ENCODE measurements at places on chromosomes 6 and 20.

GRCh38 chr6:15266423-15266996 lies 20.6 kb downstream of the JARID2 start:
- no peaks in the 10 kb centered on the region for H3K27me3 ChIP-seq
- H3K4me1 ChIP-seq = peaks cover 3% of the 10 kb centered on the region
- peaks cover 2% of the 10 kb centered on the region for H3K36me3 ChIP-seq
- no peak overlapping the region for H3K4me3 ChIP-seq
- peak; percentile 57 for DNase-seq

DNA sequence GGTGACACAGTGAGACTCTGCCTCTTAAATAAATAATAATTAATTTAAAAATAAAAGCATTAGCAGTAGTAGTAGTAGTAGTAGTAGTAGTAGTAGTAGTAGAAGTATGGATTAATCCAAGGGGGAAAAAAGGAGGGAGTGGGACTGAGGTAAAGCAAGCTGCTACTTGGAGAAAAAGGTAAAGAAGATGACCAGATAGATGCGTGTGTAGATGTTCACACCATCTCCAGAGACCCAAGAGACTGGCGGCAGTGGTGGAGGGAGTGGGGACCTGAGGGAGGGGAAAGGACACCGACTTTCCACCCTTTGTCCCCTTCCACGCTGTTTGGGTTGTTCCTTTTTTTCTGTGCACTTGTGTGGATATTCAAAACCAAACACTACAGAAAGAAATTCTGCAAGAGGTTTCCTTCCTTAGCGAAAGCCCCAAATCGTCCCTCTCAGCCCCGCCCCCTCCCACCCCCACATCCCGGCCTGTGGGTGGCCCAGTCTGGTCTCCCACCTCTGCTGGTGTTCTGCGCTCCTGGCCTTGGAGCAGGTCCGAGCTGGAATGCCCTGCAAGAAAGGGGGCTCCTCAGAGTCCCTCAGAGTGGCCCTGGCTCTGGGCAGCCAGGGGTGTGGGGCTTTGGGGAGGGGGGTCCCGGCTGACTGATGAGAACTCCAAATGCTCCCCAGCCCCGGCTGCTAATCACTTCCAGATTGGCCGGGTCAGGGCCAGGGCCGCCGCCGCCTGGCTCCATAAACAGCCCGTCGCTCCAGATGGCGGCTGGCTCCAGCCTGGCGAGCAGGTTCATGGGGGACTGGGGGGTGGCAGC lies 60.2 kb downstream of the UBE2V1 start:
- H3K27ac ChIP-seq = no peak overlapping the region
- DNase-seq = no peak
- H3K4me3 ChIP-seq = no peak overlapping the region
- H3K27me3 ChIP-seq = no peaks in the 10 kb centered on the region
- peaks cover 38% of the 10 kb centered on the region for H3K4me1 ChIP-seq

DNA sequence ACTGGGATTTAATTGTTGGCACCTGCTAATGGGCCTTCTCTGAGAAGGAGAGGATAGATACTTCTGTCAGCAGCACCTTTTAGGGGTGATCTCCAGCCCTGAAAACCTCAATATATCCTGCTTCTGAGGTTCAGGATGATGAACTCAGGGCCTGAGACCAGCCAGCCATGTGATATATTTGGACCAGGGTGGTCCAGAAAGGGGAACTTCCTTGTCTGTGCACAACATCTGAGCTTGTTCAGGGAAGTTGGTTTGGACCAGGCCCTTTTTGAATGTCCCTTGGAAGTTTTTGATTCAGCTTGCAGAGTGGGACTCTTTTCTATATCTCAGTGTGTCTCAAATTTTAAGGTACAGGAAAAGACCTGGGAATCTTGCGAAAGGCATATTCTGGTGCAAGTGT lies 85.8 kb downstream of the GFRA4 start:
- H3K4me1 ChIP-seq = no peaks in the 10 kb centered on the region
- no peaks in the 10 kb centered on the region for H3K27me3 ChIP-seq
- peaks cover 10% of the 10 kb centered on the region for H3K36me3 ChIP-seq
- H3K27ac ChIP-seq = no peak overlapping the region

DNA sequence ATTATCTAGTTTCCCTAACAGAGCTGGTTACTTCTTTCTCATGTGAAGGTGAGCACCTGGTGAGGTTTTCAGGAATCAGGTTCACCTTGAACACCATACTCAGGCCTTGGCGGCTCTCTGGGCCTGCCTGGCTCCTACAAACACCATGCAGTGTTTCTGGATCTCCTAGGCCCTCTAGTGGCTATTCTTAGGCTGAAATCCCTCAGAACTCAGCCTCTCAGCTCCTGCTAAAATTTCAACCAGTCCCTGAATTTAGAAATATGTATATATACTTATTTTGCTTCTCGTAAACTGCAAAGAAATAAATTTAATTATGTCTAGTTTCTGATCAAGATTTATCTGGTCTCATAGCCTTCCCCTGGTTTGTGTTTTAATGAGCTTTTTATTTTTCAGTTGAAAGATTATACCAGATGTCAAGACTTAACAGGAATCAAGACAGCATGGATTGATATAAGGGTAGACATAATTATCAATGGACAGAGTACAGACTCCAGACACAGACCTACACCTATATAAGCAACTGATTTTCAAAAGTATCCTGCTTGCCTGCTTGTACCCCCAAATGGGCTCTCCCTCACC lies 55.9 kb downstream of the ANKEF1 start:
- H3K27ac ChIP-seq = no peak overlapping the region
- no peaks in the 10 kb centered on the region for H3K27me3 ChIP-seq
- no peaks in the 10 kb centered on the region for H3K4me1 ChIP-seq
- DNase-seq = peak; percentile 16
- no peaks in the 10 kb centered on the region for H3K36me3 ChIP-seq
- no peak overlapping the region for H3K4me3 ChIP-seq

GRCh38 chr20:62141397-62142251 lies 1.6 kb downstream of the PSMA7 start:
- peaks cover 14% of the 10 kb centered on the region for H3K4me1 ChIP-seq
- no peaks in the 10 kb centered on the region for H3K27me3 ChIP-seq
- DNase-seq = no peak

DNA sequence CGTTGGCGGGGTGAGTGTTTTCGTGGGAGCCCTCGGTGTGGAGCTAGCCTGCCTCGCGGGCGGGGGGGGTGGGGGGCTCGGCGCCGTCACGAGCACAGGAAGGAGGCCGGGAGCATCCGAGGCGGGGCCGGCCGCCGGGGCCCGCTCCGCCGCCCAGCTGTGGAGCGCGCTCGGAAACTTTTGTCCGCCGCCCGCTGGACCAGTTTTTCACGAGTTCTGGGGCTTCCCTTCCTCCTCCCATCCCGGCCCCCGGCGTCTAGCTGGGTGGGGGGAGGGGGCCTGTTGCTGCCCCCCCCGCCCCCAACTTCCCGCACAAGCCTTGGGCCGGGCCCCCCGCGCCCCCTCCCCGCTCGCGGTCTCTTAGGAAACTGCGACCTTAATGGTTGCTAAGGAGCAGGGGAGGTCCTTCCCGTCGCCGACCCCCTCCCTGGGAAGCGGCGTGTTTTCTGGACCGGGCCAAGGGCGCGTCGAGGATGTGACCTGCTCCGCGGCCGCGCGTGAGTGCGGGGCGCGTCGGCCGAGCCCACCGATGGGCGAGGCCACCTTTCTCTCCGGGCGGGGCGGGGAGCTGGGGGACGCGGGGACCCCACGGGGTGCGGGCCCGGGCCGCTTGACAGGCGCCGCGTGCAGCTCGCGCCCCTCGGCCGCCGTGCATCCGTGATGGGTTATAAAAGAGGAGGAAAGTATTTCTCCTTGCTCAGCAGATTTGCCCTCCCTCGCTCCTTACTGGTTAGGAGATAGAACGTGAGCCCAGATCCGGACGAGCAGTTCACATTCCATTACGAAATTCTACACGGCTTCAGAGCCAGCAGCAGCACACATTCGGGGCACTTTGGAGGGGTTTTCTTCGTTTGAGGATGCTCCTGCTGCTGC lies 1.4 kb downstream of the RREB1 start:
- H3K4me3 ChIP-seq = peak overlapping the region; percentile 98
- peak; percentile 66 for DNase-seq
- no peaks in the 10 kb centered on the region for H3K27me3 ChIP-seq
- H3K36me3 ChIP-seq = no peaks in the 10 kb centered on the region

DNA sequence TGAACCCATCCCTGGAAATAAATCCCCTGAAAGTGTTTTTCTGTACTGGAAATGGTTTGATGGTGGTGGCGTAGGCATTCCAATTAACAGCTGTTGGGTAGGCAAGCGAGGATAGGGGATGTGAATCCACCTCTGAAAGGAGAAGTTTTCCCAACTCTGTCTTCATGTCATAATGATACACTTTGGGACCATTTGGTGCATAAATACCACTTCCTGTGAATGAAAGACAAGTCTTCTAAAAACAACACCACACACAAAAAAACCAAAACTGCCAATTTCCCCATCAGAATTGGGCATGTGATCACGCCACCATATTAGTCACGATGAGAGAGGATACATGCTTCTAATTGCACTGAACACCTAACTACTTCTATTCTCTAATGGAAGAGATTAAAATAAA lies 6.4 kb downstream of the VNN2 start:
- no peaks in the 10 kb centered on the region for H3K36me3 ChIP-seq
- no peaks in the 10 kb centered on the region for H3K4me1 ChIP-seq
- no peak for DNase-seq
- no peak overlapping the region for H3K4me3 ChIP-seq
- no peak overlapping the region for H3K27ac ChIP-seq

GRCh38 chr6:99602520-99603420 lies 3.9 kb upstream of the PRDM13 start:
- peaks cover 66% of the 10 kb centered on the region for H3K27me3 ChIP-seq
- H3K4me3 ChIP-seq = no peak overlapping the region
- H3K4me1 ChIP-seq = no peaks in the 10 kb centered on the region
- no peak for DNase-seq
- no peaks in the 10 kb centered on the region for H3K36me3 ChIP-seq

DNA sequence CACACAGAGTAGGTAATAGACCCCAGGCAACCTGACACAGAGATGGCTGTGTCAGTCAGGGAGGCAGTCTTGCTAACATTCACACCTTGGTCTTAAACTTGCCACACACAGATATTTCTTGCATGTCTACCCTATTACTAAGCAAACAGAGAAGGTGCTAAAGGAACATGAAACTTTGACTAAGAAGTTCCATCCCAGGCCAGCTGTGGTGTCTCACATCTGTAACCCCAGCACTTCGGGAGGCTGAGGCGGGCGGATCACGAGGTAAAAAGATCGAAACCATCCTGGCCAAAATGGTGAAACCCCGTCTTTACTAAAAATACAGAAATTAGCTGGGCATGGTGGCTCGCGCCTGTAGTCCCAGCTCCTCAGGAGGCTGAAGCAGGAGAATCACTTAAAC lies 222.4 kb upstream of the JARID2 start:
- H3K27me3 ChIP-seq = no peaks in the 10 kb centered on the region
- H3K4me3 ChIP-seq = no peak overlapping the region
- no peaks in the 10 kb centered on the region for H3K36me3 ChIP-seq
- no peak overlapping the region for H3K27ac ChIP-seq
- DNase-seq = peak; percentile 56

GRCh38 chr20:41408156-41408794 lies 41.7 kb upstream of the EMILIN3 start:
- peaks cover 26% of the 10 kb centered on the region for H3K36me3 ChIP-seq
- no peak for DNase-seq
- no peaks in the 10 kb centered on the region for H3K27me3 ChIP-seq
- peaks cover 21% of the 10 kb centered on the region for H3K4me1 ChIP-seq

DNA sequence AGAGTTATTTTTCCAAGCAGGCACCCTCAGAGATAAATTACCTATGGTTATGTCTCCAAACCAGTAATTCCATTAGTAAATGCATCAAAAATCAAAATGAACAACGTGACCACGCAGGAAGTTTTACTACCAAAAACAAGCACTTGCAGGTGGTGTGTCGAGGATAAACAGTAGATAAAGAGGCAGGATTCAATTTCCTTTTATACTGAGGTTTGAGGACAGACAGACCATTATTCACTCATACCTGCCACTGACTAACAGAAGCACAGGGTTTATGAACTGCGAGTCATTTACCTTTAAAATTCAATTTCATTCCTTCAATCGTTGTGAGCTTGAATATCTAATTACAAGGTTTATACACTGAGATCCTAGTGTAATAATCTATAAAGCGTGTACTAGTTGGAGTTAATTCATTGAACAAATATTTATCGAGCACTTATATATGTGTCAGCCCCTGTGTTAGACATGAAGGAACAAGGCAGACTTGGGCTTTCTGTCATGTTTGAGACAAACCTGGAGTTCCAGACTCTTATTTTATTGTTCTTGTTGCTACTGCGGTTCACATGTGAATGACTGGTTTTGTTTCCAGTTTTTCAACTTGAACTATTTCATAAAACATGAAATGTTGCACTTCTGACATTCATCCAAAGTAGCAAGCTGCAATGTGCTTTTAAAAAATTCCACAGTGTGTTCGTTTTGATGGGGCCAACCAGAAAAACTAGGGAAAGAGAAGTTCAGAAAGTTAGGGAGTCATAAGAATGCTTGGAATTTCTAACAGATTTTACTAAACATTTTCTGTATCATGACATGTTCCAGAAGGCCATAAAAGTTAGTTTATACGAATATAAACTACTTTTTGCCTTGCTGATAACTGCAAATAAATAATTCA lies 205.6 kb downstream of the UST start:
- H3K4me1 ChIP-seq = no peaks in the 10 kb centered on the region
- no peaks in the 10 kb centered on the region for H3K36me3 ChIP-seq
- no peaks in the 10 kb centered on the region for H3K27me3 ChIP-seq
- DNase-seq = no peak
- no peak overlapping the region for H3K4me3 ChIP-seq

- H3K36me3 ChIP-seq = no peaks in the 10 kb centered on the region
- no peak overlapping the region for H3K27ac ChIP-seq
- H3K27me3 ChIP-seq = no peaks in the 10 kb centered on the region
- no peaks in the 10 kb centered on the region for H3K4me1 ChIP-seq
- no peak for DNase-seq
Measured at GRCh38 chr6:162666246-162666645, 61.3 kb downstream of the PRKN start.

- H3K27ac ChIP-seq = no peak overlapping the region
- no peak overlapping the region for H3K4me3 ChIP-seq
- DNase-seq = peak; percentile 43
- no peaks in the 10 kb centered on the region for H3K4me1 ChIP-seq
Measured at GRCh38 chr20:33933469-33933909, 60.2 kb upstream of the RALY start.

DNA sequence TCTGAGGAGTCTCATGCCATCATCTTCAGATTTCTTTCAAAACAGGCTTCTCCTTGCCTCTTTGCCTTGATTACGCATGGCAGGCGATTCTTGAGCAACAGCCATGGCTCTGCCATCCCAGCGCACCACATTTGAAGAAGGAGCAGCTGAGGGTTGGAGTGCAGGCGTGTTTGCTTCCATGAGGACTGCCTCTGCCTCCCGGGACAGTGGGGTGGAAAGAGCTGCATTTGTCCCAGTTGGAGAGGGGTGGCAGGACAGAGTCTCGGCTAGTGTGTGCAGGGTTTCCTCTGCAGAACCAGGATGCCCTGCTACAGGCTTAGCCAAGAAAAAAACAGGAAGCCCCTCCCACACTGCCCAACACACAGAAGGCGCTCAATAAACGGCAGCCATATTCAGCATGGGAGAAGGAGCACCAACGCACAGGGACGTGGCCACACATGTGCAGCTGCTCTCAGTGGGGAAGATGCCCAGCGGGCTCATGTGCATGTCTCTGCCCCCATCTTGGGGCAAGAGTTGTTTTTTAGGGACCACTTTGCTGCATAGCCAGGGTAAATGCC lies 36.6 kb downstream of the IRF4 start:
- H3K27me3 ChIP-seq = no peaks in the 10 kb centered on the region
- no peak overlapping the region for H3K4me3 ChIP-seq
- DNase-seq = no peak
- no peaks in the 10 kb centered on the region for H3K4me1 ChIP-seq
- no peak overlapping the region for H3K27ac ChIP-seq
- no peaks in the 10 kb centered on the region for H3K36me3 ChIP-seq

All from trophoblast cell (in vitro differentiated cells and primary cell).